ENCODE measurements at places on chromosomes 1 and 21.

DNA sequence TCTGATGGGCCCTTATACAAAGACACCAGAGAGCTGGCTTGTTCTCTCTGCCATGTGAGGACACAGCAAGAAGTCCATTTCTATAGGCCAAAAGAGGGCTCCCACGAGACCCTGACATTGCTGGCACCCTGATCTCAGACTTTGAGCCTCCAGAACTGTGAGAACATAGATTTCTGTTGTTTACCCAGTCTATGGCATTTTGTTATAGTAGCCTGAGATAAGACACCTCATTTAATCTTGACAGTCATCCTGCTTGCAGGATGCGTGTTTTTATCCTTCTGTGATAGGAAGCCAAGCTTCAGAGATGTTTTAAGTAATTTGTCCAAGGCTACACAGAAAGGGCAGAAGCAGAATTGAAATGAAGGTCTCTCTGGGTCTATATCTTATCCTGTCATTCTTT, 138.8 kb upstream of the HOOK1 start:
- DNase-seq = no peak

GRCh38 chr1:228765168-228765946, 30.1 kb downstream of the RHOU start:
- DNase-seq = no peak

GRCh38 chr1:25893116-25893515, 13.1 kb downstream of the STMN1 start:
- no peak for DNase-seq

DNA sequence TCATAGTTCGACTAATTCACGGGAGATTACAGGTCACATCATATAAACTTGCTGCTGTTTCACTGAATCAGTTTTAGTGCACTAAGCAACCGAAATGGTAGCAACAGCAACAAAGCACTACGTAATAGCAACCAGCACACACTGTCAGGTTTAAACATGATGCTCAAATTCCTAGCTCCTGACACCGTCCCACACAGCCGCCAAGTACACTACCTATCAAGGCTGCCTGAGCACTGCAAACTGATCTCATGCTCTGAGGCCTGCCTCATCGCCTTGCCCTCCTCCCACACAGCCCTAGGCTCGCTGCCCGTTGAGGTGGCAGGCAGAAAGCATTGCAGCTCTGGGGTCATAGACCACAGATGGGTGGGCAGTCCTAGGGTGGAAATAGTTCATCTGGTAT, 12.4 kb downstream of the LAMC2 start:
- no peak for DNase-seq

GRCh38 chr1:159204161-159205141, at the start of gene ACKR1:
Gene ACKR1 (plus strand): TSS chr1:159204875. CDS start chr1:159204960, 85 bp downstream.
- DNase-seq = no peak

DNA sequence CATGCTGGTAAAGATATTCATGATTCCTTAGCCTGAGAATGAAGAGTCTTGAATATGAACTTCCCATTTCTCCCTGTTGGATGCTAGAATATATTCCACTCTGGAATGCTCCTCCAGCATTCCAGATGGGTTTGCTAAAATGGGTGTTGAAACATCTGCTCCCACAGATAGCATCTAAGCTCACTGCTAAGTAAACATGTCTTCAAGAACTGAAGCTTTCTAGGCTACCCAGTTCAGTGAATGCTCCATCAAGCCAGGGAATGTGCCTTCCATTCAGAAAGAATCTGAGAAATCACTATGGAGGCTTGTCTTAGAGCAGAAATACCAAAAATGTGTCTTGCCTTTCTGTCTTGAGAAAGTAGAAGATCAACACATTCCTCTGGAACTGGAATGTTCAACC, 81.1 kb downstream of the TNFSF18 start:
- DNase-seq = no peak

DNA sequence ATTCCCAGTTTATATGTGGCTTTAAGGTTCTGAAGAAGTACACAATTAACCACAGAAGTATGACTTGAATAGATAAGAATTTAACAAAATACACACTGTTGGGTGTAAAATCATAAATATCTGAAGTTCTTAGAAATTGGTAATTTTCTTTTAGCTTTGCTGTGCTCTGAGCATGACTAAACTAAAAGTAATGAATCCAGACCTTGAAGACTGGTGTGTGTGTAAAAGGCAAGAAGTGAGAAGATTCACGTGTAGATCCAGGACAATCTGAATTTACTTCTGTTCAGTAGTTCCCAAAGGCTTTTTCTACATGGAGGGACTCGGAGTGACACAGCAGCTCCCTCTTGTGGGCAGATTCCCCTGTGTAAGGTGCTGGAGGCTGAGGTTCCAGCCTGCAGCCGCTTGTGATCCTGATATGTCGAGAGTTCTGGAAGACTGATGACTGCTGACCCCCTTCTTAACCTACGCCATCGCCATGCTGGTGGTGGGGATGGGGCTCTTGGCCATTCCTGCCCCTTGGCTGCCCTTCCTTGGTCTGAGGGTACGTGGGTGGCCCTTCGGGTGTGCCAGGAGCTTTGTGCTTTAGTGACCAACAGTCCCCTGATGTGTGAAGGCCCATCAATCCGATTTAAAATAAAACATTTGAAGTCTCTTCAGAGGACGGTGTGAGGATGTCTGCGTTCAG, 62.7 kb downstream of the ADARB1 start:
- DNase-seq = no peak

DNA sequence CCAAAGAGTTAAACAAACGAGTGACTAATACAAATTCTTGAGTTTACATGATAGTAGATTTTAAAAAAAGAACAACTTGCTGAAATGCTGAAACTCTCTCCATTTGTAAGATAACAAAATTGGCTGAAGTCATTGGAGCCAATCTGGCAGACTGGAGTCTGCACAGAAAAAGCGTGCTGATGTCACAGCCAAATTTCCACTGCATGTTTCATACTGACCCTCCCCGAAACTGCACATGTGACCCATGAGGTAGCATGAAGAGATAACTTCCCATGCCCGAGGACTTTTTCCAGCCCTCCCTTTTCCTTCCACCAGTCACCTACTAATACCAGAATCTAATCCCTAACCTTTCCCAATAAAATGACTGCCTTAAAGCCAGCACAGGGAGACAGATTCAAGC, 1.2 kb upstream of the LELP1 start:
- no peak for DNase-seq

- no peak for DNase-seq
Observed at GRCh38 chr1:34101151-34101550, 63.9 kb downstream of the CSMD2 start.

DNA sequence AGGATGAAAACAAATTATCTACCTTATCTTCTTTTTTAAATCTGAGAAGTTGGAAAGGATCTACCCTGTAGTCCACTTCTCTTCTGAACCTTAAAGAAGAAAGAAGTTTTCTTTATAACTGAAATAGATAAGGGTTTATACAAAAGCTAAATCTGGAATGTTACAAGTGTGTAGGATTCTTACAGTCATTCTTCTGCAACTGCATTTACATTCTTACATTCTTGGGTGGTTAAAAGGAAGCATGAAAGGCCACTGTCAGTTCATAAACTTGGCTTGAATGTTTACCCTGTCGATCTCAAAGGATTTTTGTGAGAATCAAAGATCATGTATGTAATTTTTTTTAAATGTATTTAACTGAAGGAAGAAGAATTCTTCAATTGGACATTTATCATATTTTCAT, 142.1 kb upstream of the BRINP3 start:
- no peak for DNase-seq

GRCh38 chr21:32611471-32611997, 643 bp downstream of the CFAP298 start:
- no peak for DNase-seq

- no peak for DNase-seq
Observed at GRCh38 chr1:206679738-206680211, 4.9 kb upstream of the MAPKAPK2 start.

DNA sequence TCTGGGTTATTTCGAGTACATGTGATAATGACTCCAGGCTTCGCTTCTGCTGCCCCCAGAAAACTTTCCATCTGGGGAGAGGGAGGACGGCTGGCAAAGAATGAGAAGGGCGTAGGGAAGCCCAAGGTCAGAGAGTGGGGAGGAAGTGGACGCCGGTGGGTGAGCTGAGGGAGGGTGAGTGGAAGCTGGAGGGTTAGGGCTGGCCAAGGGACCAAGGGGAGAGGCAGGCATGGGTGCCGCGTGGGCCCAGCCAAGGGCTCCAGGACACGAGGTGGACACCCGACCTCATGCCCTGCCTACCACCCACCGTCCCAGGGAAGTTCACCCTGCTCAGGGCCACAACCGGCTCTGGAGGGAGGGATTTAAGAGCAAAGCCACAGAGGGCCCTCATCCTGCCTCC, 75.8 kb downstream of the CASZ1 start:
- no peak for DNase-seq
